ENCODE measurements at places on chromosomes 1 and 21. TPM values are rescaled to one million over a fixed set of nuclear protein-coding genes. Genes with fewer than 3 reads are reported as not detected.

DNA sequence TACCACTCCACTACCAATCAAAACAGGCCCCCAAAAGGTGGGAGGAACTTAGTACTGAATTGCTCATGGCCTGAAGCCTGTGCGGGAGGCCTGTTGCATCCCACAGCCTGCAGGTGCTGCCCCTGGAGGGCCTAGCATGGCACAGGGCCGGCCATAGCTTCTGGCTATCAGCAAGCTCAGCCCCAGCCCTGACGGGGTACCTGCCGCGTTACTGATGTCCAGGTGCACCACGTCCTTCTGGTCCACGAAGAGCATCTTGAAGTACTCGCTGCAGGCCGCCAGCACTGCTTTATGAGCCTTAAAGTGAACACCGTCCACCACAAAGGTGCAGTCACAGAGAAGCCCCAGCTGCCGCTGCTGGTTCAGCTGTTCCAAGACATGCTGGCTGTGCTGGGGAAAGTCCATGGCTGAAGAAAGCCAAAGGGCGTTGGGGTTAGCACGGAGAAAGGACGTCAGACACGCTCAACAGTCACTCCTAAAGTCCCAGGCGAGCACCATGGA, 27.8 kb downstream of the ZBTB17 start:
- H3K4me3 ChIP-seq, result no peak overlapping the region
- H3K36me3 ChIP-seq, result peaks cover 15% of the 10 kb centered on the region
- H3K27ac ChIP-seq, result no peak overlapping the region
- peaks cover 12% of the 10 kb centered on the region for H3K4me1 ChIP-seq

DNA sequence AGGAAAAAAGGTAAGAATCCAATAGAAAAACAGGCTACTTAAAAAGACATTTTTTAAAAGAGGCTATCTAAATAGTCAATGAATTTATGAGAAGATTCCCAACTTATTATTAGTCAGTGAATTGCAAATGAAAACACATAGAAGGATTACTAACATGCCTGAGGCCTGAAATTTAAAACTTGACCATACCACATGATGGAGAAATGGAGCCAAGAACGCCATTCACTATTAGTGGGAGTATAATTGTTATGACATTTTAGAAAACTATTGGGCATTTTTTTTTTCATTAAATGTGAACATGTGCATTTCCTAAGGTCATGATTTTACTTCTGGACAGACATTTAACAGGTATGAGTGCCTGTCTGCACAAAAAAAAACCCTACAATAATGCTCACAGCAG, 24.8 kb upstream of the OR2B11 start:
- no peak for DNase-seq
- no peak overlapping the region for H3K4me3 ChIP-seq
- H3K27me3 ChIP-seq, result no peaks in the 10 kb centered on the region
- no peaks in the 10 kb centered on the region for H3K4me1 ChIP-seq

DNA sequence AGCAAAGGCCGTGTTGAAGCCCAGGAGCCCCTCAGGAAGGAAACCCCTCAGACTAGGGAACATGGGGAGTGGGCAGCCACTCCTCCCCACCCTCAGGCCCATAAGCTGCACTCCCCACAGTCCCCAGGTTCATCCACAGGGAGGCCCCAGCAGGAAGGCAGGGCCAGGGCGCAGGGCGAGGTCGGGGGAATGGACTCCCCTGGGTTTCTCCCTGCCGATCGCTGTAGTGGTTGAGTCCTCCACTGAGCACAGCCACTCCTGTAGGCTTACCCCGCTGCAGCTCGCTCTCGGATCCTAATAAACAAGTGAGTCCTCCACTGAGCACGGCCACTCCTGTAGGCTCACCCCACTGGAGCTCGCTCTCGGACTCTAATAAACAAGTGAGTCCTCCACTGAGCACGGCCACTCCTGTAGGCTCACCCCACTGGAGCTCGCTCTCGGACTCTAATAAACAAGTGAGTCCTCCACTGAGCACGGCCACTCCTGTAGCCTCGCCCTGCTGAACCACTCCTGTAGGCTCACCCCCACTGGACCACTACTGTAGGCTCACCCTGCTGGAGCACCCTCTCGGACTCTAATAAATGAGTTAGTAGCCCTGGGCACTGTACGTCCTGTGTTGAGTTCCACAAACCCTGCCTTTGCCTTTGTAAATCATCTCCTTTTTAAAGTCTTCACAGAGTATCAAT, 16.2 kb upstream of the COL18A1 start:
- no peaks in the 10 kb centered on the region for H3K27me3 ChIP-seq
- H3K27ac ChIP-seq, result no peak overlapping the region
- no peaks in the 10 kb centered on the region for H3K4me1 ChIP-seq
- no peaks in the 10 kb centered on the region for H3K36me3 ChIP-seq
- no peak overlapping the region for H3K4me3 ChIP-seq

- no peaks in the 10 kb centered on the region for H3K4me1 ChIP-seq
- no peaks in the 10 kb centered on the region for H3K36me3 ChIP-seq
- no peaks in the 10 kb centered on the region for H3K27me3 ChIP-seq
- no peak for DNase-seq
- no peak overlapping the region for H3K4me3 ChIP-seq
- H3K27ac ChIP-seq, result no peak overlapping the region
Measured at GRCh38 chr1:204894606-204895005, 23.9 kb downstream of the NFASC start.

CD84 gene
- not detected for total RNA-seq

MSH4 gene
- 0.22 TPM for total RNA-seq
